Activated CD4-positive, alpha-beta T cell treated with anti-CD3 and anti-CD28 coated beads for 36 hours (primary cell): ENCODE measurements at places on chromosomes 4 and X. TPM values are rescaled to one million over a fixed set of nuclear protein-coding genes. Genes with fewer than 3 reads are reported as not detected.

Gene DIPK2B
- total RNA-seq: 0.32 TPM

Gene PNMA5
- 0.05 TPM for total RNA-seq

Gene ARX
- total RNA-seq: not detected

Gene MGARP
- 0.21 TPM for total RNA-seq

DNA sequence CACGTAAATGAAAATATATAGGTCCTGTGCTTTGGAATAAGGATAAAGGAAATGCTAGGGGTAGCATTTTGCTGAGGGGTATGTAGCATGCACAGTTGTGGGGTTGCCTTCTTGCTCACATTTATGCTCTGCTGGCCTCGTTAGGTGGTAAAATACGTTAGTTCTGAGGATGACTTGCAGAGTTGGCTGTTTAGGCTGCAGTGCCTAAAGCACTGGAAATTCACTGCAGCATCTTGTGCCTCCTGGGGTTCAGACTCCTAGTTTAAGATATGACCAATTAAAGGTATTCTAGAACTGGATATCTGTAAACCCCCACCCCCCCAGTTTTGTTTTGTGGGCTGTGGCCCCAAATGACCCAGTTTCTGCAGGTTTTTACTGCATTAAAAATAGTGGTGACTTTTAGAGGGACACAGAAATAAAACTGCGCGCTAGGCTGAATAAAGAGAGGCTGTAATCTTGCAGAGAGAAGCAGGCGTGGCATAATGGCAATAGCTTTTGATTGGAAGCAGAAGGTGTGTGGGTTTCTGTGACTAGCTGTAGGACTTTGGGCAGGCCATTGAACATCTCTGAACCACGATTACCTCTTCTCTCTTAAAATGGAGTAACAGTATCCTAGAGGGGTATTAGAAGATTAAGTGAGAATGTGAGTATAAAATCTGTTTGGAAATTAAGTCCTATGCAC, 79.3 kb downstream of the REPS2 start:
- no peak for DNase-seq

DNA sequence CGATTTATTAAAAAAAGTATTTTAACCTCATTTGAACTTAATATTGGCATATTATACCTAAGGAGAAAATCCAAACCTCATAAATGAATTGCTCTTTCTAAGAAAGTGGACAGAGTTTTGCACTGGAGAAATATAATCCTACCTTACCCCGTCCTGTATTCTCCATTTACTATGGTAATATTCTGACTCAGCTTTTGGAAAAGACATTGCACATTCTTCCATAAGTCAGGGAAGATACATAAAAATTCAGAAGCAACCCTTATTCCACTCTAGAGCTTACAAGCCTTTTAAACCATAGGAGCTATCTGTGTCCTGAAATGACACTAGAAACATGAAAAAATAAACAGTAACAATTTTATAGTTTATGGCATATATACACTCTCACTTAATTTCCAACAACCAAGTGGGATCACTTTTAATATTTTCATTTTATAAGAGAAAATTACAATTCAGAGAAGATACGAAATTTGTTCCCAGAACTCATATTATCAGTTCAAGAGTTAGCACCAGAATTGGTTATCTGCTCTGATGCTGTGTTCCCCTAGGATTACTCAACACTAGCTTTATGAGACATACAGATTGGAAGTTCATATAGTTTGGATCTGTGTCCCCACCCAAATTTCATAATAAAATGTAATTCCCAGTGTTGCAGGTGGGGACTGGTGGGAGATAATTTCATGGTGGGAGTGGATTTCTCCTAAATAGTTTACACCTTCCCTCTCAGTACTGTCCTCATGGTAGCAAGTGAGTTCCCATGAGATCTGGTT, 359.4 kb downstream of the ARAP2 start:
- no peak for DNase-seq

DNA sequence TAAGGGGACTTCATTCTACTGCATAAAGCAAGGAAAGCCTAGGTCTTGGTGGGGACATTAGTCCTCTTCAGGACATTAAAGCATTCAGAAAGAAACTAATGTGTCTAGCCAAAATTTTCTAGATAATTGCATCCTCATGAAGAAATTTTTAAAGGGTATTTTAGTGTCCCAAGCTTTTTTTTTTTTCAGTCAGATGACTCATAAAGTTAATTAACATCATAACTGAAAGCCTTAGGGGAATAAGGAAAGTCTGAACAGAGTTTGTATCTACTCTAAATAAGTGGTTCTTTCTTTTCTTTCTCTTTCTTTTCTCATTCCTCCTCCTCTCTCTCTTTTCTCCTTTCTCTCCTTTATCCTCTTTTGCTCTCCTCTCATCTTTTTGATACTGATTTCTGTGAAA, 202.4 kb downstream of the ADAMTS3 start:
- DNase-seq: no peak

DNA sequence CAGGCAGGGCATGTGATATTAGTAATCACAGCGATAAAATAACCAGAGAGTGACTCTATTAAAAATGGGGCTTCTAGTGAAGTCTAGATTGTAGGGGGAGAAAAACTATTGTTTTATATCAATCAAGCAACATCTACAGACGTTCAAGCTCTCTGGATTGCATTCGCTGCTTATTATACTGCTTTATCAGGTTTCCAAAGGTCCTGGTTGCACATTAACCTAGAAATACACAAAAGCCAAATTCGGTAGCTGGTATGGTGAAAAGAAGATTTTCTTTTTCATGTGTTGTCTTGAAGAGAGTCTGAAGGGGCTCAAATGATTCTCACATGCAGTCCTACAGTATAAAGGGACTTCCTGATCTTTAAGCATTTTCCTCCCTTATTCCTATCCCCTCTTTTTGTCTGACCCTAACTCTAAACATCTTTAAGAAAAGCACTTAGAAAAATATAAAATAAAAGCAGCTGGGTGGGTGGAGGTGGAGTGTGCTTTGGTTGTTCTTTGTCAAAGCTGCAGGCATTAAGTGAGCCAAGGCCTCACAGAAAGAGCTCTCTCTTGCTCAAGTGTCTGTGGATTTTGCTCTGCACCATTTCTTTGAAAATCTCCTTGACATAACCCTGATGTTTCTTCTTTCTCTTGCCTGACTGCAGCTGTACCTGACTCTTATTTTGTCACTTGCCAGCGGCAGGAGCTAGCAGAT, 46.1 kb downstream of the MID1IP1 start:
- no peak for DNase-seq

GRCh38 chr4:86294883-86295282, 65.0 kb downstream of the MAPK10 start:
- no peak for DNase-seq

DNA sequence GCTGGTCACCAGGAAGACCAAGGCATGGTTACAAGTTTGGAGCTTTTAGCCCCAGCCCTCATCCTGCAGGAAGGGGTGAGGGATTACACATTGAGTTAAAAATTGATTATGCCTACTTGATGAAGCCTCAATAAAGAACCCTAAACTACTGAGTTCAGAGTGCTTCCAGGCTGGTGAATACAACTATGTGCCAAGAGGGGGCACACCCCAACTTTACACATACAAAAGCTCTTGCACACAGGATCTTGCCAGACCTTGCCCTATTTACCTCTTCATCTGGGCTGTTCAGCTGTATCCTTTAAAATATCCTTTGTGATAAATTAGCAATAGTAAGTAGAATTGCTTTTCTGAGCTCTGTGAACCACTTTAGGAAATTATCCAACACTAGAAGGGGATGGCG, 489.3 kb downstream of the INPP4B start:
- DNase-seq: peak; percentile 41

DNA sequence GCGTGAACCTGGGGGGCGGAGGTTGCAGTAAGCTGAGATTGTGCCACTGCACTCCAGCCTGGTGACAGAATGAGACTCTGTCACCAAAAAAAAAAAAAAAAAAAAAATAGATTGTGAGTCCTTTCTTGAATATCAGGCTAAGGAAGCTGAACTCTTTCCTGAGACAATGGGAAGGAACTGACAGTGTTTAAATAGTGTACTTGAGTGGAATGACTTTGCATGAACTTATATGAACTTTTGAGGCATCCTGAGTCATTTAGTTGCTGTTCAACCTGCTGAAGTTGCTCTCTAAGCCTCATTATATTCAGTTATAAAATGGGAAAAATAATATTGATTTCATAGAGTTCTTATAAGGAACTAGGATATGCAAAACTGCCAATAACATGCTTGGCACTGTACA, 79.3 kb upstream of the LIMCH1 start:
- no peak for DNase-seq

DNA sequence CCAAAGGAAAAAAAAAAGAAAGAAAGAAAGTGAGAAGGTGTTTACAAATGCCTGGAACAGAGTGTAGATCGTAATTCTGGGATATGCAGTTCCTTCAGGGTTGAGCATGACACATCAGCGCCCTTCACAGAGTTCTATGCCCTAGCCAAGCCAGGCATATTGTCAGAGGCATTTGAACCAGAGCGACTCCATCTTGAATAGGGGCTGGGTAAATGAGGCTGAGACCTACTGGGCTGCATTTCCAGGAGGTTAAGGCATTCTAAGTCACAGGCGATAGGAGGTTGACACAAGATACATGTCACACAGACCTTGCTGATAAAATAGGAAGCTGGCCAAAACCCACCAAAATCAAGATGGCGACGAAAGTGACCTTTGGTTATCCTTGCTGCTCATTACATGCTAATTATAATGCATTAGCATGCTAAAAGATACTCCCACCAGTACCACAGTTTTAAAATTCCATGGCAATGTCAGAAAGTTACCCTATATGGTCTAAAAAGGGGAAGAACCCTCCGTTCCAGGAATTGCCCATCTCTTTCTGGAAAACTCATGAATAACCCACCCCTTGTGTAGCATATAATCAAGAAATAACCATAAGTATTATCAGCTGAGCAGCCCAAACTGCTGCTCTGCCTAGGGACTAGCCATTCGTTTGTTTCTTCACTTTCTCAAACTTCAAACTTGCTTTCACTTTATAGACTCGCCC, 23.5 kb upstream of the LRBA start:
- no peak for DNase-seq

- DNase-seq: no peak
Observed at GRCh38 chr4:138609943-138610350, 367.8 kb upstream of the SLC7A11 start.

GRCh38 chr4:176436293-176436973, 116.7 kb downstream of the SPCS3 start:
- DNase-seq: no peak

GRCh38 chr4:23680671-23681518, 209.0 kb downstream of the PPARGC1A start:
- DNase-seq: no peak
